Amniotic epithelial cell (primary cell): ENCODE measurements at places on chromosomes 11 and 22.

- DNase-seq, result no peak
These were observed 174.7 kb upstream of the CADM1 start for GRCh38 chr11:115678942-115679341.

DNA sequence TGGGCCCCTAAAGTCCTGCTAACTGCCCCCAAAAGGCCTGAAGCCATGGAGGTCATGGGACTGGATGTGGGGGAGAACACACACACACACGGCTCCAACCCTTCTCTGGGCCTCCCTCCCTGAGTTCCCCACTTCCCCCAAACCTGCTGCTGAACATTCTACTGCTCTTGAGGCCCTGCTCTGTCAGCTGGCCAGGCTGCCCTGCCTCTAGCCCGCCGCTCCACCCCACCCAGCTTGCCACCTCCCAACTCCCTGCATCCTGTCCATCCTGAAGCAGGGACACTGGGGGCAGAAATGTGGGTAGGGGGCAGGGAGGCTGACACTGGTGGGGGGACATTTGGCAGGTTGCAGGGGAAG, 1.0 kb downstream of the KCNJ4 start:
- no peak for DNase-seq

DNA sequence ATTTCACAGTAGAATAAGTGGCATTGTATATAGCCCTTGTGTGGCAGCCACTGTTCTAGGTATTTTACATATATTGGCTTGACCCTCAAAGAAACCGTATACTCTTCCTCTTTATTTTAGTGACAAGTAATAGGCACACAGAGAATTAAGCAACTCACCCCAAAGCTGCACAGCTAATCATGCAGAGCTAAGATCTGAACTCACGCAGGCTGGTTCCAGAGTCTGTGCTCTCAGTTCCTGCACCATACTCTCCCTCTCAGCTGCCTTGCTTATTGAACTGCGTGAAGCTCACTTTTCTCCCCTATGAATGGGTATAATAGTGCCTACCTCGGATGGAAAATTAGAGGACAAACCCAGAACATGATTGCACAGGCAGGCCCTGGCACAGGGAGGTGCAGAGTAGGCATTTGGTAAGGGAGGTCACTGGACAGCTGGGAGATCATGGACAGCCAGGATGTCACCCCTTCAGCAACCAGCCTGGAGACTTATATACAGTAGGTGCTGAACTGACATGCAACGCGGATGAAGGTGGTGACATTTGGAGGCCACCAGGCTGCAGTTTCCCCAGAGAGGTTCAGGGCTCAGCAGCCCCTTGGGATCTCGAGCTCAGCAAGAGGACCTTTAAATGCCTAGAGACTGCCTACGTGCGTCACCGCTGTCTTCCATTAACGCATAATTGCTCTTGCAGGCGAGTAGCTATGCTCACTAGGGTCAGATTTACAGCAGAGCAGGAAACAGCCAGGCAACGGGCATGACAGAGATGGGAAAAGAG, 78.4 kb upstream of the TP53I11 start:
- no peak for DNase-seq

DNA sequence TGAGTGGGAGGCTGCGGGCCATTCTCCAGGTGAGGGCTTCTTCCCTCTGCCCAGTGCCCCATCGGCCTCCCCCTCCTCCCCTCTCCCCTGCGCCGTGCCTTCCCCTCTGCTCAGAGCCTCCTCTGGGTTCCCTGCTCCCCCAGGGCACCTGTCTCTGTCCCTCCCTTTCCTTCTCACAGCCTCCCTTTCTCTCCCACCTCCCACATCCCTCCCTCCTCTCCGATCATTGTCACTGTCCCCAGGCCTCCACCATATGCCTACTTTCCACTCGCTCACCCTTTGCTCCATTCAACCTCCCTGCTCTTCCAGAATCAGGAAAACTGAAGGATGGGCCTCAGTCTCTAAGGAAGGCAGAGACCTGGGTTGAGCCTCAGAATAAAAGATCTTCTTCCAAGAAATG, 9.9 kb upstream of the APOBEC3H start:
- DNase-seq, result no peak

- no peak for DNase-seq
These were observed 29.2 kb downstream of the RSPH14 start for GRCh38 chr22:23112472-23113012.

DNA sequence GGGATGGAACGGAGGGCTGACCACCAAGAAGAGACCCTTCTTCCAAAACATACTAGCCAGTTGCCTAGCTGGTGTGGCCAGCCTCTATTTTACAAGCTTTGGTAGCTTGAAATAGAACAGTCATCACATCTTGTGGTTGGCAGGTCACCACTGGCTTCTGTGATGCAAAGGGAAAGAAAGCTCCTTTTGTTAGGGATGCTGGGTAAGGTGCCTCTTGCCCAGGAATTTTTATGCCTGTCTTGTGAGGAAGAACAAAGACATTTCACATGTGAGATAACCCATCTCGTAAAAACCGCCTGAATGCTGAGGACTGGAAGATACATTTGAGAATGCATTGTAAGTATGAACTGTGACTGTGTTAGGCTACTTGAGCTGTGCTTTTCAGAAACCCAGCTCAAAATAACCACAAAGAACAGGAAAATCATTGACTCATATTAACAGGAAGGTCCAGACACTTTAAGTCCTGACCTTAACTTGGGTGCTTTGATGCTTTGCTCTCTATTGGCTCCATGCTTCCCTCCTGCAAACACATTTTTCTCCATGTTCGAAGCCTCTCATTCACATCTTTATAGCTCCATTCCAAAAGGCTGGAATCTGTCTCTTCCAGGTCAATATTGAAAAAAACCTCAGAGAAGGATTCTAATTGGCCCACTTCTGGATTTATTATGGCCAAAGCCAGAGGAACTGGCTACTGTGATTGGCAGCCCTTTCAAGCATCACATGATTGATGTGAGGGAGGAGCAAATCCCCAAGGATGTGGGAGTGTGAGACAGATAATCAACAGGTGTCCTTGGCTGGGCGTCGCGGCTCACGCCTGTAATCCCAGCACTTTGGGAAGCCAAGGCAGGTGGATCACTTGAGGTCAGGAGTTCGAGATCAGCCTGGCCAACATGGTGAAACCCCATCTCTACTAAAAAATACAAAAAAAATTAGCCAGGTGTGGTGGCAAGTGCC, 53.9 kb downstream of the MICAL2 start:
- DNase-seq, result peak; percentile 93

DNA sequence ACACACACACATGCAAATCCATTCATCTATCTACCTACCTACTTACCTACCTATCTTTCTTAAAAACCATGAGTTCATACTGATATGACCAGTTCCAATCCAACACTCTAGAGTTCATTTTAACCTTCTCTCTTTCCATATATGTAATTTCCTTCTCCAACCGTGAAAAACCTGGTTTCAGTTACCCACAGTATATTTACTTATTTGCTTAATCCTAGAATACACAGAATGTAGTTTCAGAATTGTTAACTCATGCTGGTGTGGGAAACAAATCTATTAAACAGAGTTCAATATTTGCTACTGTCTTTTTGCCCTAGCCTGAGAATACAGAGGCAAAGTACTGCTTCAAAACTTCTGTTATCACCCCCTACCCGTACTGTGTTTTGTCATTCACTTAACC, 101.3 kb downstream of the RRM1 start:
- DNase-seq, result no peak

- peak; percentile 86 for DNase-seq
These were observed 35.4 kb upstream of the AMOTL1 start for GRCh38 chr11:94732617-94733281.

DNA sequence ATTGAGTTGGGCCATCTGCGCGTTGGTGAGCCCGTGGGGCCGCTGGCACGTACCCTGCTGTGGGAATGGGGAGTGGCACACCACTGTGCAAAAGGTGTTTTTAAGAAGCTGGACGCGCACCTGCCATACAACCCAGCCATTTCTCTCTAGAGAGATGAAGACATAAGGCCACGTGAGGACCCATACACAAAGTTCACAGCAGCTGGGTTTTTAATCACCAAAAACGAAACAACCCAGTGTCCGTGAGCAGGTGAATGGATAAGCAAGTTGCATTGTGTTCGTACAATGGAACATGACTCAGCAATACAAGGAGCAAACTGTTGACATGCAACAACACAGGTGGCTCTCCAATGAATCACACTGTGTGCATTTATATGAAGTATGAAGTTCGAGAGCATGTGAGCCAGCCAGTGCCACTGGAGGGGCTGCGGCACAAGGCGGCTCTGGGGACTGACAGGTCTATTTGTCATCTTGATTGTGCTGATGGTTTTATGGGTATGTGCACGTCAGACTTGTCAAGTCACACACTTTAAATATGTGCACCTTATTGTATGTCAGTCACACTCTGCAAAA, 30.6 kb upstream of the PANX2 start:
- DNase-seq, result no peak

DNA sequence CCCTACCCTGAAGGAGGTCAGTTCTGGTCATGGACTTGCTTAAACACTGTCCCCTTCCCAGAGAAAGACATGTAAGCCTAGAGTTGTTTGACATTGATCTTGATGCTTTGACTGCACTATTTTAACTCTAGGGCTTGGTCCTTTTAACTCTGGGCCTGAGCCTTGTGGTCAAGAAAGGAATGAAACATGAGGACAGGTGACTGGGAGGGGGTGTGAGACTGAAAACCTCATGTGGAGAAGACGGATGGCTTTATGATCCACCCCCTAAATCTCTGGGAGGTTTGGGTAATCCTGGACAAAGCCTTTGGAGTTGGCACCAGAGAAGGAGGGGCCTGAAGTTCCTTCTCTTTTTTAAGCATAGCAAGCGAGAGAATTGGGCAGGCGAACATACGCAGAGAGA, 17.5 kb downstream of the CHRDL2 start:
- no peak for DNase-seq

- no peak for DNase-seq
These were observed 11.5 kb upstream of the ANO1 start for GRCh38 chr11:70066628-70067027.

GRCh38 chr11:3929232-3929631, 73.8 kb downstream of the STIM1 start:
- no peak for DNase-seq
